Activated CD4-positive, CD25-positive, alpha-beta regulatory T cell treated with anti-CD3 and anti-CD28 coated beads, Interleukin-2, amount 50 U/mL, for 16 hours (primary cell): ENCODE measurements at places on chromosomes 2 and 18.
A peak's percentile ranks its signal among the peaks of the same experiment; 100 is the strongest.

- DNase-seq: no peak
Observed at GRCh38 chr2:151695778-151696177, 38.5 kb downstream of the NEB start.

DNA sequence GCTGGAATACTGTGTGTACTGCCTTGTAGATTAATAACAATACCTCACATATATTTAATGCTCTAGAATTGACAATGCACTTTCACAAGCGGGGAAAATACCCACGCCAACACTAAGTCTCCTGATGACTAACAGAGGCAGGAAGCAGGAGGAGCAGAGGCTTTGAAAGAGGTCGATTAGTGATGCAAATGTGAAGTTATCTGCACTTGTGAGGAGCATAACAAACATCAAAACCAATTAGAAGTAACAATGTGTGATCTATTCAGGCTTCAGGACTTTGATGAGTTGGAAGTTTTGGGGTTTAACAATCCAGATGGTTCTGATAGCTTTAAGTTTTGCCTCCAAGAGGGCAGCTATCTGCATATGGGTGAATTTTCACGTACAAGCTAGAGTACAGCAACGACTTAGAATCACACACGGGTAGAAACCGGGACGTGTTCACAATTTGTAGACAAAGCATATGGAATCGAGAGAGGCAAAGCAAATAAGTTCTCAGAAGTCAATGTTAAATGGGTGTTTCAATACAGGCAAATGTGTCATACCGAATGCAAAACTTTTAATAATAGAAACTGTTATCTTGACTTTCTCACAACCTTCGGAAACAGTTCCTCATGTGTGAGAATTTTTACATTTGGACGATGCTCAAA is 114.5 kb downstream of the METTL8 start:
- peak; percentile 25 for DNase-seq

- no peak for DNase-seq
Observed at GRCh38 chr2:58067001-58067400, 20.4 kb downstream of the VRK2 start.

GRCh38 chr2:229412686-229413085 is 141.6 kb upstream of the PID1 start:
- no peak for DNase-seq

GRCh38 chr2:120771111-120771780 is 35.6 kb downstream of the GLI2 start:
- DNase-seq: no peak

DNA sequence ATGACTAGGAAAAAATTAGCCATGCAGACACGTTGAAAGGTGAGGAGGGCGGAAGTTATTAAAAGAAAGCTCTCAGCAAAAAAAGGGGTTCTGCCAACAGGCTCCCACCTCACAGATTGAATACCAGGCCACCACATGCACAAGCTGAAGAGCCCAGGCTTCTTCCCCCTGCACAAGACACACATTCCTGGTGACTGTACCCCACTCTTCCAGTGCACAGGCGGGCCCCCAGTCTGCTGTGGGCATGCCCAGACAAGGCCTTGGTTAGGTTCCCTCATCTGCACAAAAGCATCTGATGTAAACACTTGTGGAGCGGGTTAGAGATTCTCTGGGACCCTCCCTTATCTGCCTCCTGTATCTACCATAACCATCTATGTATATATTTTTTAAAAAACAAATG is 81.7 kb downstream of the AGPS start:
- DNase-seq: no peak

DNA sequence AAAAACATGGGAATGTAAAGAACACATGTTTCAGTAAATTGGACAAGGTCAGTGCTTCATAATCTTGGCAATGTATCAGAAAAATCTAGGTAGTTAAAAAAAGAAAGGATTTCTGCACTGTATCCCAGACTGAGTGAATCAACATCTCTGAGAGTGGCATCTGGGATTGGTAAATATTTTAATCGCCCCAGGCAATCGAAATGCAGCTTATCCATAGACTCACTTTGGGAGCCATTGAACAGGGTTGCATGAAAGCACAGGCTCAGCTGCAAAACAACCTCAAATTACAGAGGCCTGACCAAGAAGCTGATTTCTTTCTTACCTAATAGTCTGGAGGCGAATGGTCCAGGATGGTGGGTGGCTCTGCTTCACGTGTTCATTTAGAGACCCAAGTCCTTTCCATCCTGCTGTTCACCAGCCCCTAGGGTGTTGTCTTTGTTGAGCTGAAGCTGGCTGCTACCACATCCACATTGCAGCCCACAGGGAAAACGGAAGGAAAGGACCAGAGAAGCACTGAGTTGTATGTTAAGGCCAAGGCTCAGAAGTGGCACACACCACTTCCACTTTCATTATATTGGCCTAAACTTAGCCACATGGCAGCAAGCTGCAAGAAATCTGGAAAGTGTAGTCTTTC is 59.0 kb downstream of the MOGAT1 start:
- DNase-seq: no peak

- no peak for DNase-seq
Observed at GRCh38 chr2:73415906-73416305, 30.3 kb downstream of the ALMS1 start.

DNA sequence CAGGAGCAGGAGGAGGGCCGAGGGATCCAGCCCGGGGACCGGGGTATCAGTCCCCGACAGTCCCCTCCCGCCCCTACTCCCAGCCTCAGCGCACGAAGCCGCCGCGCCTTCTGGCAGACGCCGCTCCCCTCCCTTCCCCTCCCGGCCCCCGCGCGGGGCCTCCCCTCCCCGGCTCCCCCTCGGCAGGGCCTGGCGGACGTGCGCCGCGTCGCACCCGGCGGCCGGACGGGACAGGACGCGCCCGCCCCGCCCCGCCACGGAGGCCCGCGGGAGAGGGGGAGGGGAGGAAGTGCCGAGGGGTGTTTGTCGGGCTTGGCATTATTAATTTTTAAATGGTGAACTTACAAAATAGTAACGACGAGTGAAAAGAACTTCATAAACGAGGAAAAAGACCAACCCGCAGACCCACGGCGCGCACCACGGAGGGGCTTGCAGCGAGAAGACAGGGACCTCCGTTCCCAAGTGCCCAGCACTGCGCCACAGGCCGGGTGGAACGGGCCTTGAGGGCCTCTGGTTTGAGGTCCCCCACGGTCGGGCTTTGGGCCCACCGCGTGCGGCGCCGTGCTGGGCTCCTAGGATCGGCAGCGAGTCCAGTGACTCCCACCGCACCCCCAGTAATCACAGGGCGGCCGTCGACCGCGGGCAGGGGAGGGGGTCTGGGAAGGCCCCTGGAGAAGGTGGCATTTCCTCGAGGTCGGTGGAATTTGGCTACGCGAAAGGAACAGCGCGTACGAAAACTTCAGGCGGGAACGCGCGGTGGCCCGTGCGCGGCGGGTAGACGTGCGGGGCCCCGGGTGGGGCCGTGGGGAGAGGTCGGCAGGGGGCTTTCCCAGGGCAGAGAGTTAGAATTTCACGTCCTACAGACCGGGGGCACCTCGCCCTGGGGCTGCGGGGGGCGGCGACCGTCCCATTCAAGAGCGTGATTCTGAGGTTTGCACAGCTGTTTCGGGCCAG is 954 bp upstream of the CTDSP1 start:
- peak; percentile 47 for DNase-seq

DNA sequence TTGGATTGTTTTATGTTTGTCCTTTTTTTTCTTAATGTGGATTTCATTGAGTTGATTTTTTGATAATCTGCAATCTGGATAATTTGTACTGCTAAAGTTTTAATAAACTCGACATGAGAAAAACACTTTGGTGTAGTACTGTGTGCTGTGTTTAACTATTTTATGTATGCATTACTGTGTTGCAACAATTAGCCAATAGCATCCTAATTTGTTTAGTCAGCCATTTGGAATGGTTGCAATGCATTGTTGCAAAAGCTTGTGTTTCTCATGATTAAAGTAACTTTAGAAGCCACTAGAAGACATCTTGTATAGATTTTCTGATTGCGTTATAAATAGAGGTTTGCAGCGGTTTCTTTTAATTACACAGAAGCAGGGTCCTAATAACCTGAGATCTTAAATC is 53.5 kb downstream of the PPIG start:
- DNase-seq: no peak

DNA sequence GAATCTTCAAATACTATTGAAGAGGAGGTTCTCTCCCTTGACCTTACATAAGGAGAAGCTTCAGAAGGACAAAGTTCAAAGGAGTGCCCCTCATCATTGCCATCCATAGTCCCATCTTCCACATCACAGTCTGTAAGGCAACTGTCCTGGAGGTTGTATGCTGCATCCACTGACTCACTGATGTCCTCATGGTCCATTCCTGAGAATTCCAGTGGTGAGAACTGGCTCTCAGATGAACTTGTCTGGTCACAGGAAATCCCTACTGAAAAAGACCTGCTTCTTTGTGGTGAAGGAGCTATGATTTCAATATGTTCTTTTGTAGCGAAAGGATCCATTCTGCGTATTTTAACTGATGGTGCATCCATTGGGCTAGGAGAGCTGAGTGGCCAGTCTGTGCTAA is 52.2 kb downstream of the EIF2AK3 start:
- no peak for DNase-seq

GRCh38 chr2:170747921-170748320 is 22.3 kb upstream of the ERICH2 start:
- DNase-seq: no peak

DNA sequence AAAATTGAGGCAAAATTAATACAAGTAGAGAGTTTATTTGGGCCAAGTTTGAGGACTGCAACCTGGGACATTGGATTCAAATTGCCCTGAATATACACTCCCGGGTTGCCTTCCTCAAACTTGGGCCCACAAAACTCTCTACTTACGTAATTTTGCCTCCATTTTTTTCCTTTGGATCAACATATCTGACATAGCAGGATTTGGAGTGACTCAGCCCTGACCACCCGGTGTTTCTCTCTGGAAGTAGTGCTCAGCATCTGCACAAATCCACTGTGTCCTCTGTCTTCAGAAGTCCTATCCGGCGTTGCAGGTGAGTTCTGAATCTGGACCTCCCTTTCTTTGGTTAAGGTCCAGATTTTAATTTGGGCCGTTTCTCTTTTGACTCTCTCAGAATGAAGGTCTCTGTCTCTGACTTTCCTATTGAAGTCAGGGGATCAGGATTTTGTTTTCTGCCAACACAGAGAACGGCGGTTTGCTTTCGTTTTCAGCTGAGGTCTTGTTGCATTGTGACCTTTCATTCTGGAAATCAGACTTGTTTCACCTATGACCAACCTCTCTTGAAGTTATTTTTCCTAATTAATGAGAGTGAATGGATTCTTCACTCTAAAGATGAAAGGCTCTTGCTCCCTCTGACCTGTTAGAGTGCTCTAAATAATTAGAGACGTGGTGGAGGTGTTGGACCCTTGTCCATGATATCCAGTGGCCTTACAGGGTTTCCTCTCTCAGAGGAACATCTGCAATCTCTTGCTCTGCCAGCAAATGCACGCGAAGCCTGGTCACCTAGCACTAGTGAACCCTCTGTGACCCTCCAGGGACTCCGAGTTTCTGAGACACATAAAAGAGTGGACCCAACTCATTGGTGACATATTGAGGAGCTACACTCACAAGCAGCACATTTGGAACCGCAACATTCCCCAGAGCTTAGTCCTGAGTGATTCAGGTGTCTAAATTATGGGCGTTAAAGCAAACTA is 13.6 kb downstream of the TCF23 start:
- no peak for DNase-seq

GRCh38 chr2:189233527-189233926 is 54.0 kb upstream of the COL5A2 start:
- no peak for DNase-seq

GRCh38 chr2:174628528-174629169 is 31.0 kb upstream of the WIPF1 start:
- DNase-seq: no peak

DNA sequence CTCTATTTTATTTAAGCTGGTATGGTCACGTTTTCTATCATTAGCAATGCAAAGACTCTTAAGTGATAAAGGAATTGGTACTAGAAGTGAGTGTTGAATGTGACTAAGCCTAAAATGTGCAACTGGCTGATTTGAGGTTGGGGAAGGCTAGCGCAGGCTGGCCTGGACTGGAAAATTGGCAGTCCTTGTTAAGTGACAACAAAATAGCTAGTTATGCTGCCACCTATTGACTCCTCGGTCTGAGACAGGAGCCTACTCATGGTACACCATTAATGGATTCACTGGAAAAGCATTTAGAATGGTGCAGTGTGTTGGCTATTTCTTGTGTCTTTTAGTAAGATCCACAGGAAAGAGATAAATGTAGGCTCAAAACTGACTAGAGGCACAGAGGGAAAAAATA is 5.7 kb upstream of the WIPF1 start:
- no peak for DNase-seq

DNA sequence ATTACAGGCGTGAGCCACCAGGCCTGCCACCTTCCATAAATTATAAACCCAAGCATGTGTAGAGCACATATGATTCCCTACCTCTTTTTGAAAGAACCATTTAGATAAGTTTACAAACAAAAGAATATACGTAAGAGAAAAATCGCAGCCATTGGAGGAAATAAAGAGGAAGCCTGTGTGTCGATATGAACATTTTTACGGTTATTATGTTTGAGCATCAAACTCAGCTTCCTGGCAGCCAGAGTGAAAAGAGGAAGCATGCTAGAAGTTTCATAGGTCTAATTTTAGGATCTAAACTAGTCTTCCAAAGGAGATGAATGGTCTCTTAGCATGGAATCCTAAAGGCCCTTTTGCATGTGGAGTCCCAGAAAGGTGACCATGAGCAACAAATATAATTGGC is 104.3 kb downstream of the PLB1 start:
- no peak for DNase-seq

- DNase-seq: no peak
Observed at GRCh38 chr2:161223139-161223732, 63.0 kb downstream of the TANK start.

GRCh38 chr2:26516781-26517180 is 38.9 kb upstream of the OTOF start:
- DNase-seq: no peak

GRCh38 chr2:9100080-9100876 is 96.8 kb upstream of the MBOAT2 start:
- no peak for DNase-seq

GRCh38 chr2:179435000-179435399 is 170.4 kb upstream of the SESTD1 start:
- DNase-seq: no peak

DNA sequence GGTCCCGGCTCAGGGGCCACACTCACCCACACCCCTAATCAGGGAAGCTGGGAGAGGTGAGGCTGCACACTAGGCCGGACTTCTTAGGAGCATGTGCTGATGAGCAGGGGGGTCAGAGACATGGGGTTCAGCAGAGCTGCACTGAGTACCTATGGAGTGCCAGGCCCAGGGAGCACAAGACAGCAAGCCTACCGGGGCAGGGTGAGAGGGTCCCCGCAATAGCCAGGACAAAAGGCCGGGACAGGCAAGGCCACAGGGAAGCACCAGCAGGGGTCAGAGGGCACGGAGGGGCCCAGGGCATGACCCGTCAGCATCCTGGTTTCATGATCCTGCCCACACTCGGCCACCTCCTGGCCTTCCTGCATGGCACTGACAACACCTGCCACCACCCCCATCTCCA is 73.5 kb downstream of the TNS1 start:
- no peak for DNase-seq

GRCh38 chr2:205175831-205176230 is 506.5 kb upstream of the NRP2 start:
- DNase-seq: no peak

- DNase-seq: no peak
Observed at GRCh38 chr18:34965566-34965965, 75.6 kb upstream of the MAPRE2 start.
